ENCODE measurements at places on chromosomes 2 and 18. TPM values are rescaled to one million over a fixed set of nuclear protein-coding genes. Genes with fewer than 3 reads are reported as not detected.

ZAP70 gene
- total RNA-seq, result 3.5 TPM

RNF125 gene
- total RNA-seq, result 0.87 TPM

SLC40A1 gene
- 5.4 TPM for total RNA-seq

TNFRSF11A gene
- 3.5 TPM for total RNA-seq

DNA sequence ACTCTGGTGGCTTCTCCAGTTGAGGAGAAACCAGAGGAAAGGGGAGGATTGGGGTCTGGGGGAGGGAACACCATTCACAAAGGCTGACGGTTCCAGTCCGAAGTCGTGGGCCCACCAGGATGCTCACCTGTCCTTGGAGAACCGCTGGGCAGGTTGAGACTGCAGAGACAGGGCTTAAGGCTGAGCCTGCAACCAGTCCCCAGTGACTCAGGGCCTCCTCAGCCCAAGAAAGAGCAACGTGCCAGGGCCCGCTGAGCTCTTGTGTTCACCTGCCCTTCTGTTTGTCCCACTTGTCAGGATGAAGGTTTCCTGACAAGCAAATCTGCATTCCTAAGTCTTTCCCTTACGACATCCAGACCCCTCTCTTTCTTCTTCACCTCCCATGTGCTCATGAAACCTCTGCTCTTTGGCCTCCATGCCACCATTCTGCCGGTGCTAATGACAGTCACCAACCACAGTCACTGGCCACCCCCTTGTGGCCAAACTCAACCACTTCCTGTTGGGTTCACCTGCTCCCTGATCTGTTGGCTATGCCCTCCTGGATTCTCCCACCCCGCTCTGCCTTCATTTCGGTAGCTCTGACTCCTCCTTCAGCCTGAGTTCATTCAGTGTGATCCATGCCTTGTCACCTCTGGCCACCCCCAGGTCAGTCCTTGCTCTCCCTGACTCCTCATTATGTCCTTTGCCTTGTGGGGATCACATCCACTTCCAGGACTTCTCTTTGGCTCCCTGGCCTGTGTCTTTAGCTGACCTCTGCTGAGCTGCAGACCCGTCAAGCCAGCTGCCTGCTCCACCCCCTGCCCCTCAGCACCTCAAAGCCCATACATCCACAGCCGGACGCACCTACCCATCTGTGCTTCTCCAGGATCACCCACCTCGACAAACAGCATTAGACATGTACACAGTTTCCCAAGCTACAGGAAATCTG lies 17.6 kb downstream of the EMX1 start:
- DNase-seq, result no peak

- DNase-seq, result no peak
Measured at GRCh38 chr2:28267282-28267681, 125.4 kb upstream of the FOSL2 start.

DNA sequence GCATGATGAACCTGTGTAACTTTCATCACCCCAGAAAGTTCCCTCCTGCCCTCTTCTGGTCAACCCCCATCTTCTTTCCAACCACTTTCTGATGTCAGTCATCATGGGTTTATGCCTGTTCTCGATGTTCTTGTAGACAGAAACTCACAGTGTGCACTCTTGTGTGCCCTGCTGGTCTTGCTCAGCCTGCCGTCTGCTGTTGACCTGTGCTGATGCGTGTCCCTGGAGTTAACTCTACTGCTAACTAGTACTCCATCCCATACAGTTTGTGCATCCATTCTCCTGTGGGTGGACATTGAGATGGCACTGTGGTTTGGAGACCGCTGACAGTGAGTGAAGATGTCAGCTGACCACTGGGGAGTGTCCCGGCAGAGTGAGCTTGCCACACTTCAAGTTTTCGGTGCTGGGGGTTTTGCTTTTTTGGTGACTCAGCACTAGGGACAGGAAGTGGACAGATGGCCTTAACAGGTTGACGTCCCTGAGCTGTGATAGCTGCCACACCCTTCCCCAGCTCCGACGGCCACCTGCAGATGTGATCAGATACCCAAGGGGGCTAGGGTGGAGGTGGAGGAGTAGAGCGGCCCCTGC lies 14.8 kb downstream of the KLHL29 start:
- no peak for DNase-seq

DNA sequence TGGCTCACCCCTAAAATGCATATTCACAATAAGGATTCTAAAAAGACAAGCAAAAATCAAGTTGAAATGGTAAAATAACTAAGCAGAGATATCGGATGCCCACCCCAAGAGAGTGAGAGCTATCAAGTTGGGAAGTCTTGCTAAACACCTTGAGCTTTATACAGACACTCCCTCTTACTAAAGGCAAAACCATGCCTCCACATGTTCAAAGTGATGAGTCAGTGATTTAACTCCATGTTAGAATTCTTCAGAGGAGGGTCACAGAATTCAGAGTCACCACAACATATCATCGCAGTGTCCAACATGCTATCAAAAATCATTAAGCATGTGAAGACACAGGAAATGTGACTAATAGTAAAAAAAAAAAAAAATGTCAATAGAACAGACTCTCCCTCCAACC lies 20.6 kb upstream of the ST8SIA3 start:
- no peak for DNase-seq

GRCh38 chr2:164745012-164745797 lies 96.4 kb downstream of the COBLL1 start:
- no peak for DNase-seq

GRCh38 chr2:33288011-33288410 lies 188.4 kb upstream of the RASGRP3 start:
- DNase-seq, result no peak

GRCh38 chr2:165407466-165407865 lies 62.0 kb upstream of the CSRNP3 start:
- no peak for DNase-seq

GRCh38 chr2:38634684-38635083 lies 31.2 kb upstream of the GALM start:
- DNase-seq, result no peak

DNA sequence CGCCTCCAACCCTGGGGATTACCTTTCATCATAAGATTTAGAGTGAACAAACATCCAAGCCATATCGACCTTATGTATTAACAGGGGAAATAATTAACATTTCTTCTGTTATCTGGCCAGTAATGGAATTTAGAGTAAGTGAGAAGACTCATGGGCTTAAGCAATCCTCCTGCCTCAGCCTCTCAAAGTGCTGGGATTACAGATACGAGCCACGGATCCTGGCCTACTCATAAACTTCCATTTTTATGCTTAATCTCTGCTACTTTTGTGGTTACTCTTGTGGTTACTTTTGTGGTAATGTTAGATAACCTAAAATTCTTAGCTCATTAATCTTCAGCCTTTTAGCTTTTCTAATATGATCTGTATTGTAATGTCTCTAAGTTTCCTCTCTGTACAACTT lies 159.3 kb upstream of the SLC8A1 start:
- DNase-seq, result no peak

Data from esophagus squamous epithelium (tissue), 5 donors.